ENCODE measurements at places on chromosomes 5 and 9. TPM values are rescaled to one million over a fixed set of nuclear protein-coding genes. Genes with fewer than 3 reads are reported as not detected.
A peak's percentile ranks its signal among the peaks of the same experiment; 100 is the strongest.

Gene LECT2
- total RNA-seq: not detected

Gene LCN12
- 0.69 TPM for total RNA-seq

Gene DNAI1
- 0.19 TPM for total RNA-seq

Gene CCNJL
- total RNA-seq: 29.2 TPM

Gene TMC1
- 0.54 TPM for total RNA-seq

Gene BTNL8
- 0.85 TPM for total RNA-seq

- H3K36me3 ChIP-seq: no peaks in the 10 kb centered on the region
- H3K4me3 ChIP-seq: no peak overlapping the region
- H3K27ac ChIP-seq: no peak overlapping the region
- no peaks in the 10 kb centered on the region for H3K27me3 ChIP-seq
- 0 out of 2 replicates have a peak, but pooled peaks cover 5% of the 10 kb centered on the region for H3K4me1 ChIP-seq
These were observed 67.5 kb downstream of the FANCC start for GRCh38 chr9:95249986-95250385.

- H3K4me3 ChIP-seq: no peak overlapping the region
- peaks cover 51% of the 10 kb centered on the region for H3K4me1 ChIP-seq
- no peaks in the 10 kb centered on the region for H3K27me3 ChIP-seq
- no peaks in the 10 kb centered on the region for H3K36me3 ChIP-seq
These were observed 11.2 kb downstream of the SEMA4D start for GRCh38 chr9:89486681-89487080.

DNA sequence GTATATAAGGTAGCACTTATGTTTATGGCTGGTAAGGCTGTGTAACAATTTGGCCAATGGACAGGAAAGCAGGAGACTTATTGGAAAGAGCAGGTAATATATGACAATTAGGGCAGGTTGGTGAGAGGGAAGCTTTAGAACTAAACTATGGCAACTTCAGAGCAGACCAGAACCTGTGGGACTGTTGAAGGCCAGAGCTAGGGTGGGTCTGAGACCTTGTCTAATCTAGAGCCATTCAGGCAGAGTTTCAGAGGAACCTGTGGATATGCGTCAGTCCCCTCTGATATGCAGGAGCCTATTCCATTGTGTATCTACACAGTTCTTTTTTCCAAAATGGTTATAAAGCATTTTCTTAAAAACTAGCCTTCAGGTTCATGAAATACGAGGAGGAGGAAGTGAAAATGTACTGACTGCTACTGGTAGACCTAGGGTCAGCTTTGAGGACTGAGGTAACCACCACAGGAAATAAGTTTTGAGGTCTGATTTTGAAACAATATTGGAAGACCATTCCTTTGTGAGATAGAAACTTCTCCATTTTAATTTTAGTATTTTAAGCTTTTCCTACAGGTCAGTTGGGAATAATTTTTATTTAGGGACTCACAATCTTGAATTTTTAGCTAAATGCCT lies 37.6 kb downstream of the ELL2 start:
- H3K4me1 ChIP-seq: no peaks in the 10 kb centered on the region
- no peaks in the 10 kb centered on the region for H3K27me3 ChIP-seq
- no peak overlapping the region for H3K4me3 ChIP-seq
- no peak overlapping the region for H3K27ac ChIP-seq
- DNase-seq: no peak
- no peaks in the 10 kb centered on the region for H3K36me3 ChIP-seq

- no peak overlapping the region for H3K27ac ChIP-seq
- no peak for DNase-seq
- no peak overlapping the region for H3K4me3 ChIP-seq
- no peaks in the 10 kb centered on the region for H3K36me3 ChIP-seq
- H3K27me3 ChIP-seq: no peaks in the 10 kb centered on the region
These were observed 14.0 kb downstream of the GGTA1 start for GRCh38 chr9:121485623-121486022.

DNA sequence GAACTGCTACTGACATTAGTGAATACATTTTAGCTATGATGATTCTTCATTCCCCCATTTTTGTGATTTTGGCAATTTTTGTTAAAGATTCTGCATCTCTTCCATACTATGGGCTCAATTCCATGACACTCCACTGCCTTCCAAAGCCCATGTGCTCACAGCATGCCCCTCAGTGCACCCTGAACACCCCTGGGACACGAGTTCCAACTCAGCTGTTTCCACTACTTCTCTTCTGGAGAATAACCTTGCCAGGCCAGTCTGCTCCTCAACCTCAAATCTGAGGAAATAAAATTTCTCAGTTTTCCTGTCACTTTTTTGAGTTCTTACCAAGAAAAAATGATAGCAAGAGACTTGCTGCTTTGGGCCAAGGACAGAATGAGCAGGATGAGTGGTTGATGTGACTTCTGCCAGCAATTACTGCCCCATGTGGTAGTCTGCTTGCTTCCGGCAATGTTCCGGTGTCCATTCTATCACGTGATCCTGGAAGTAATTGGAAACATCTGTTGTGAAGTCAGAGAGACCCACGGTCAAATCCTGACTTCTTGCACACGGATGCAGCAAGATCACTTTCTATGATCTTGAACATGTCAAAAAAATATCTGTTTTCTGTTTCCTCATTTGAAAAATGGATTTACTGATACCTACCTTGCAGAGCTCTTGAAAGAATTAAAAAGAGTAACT lies 58.3 kb downstream of the EGFLAM start:
- H3K27me3 ChIP-seq: no peaks in the 10 kb centered on the region
- H3K4me1 ChIP-seq: no peaks in the 10 kb centered on the region
- DNase-seq: no peak
- H3K27ac ChIP-seq: no peak overlapping the region
- H3K4me3 ChIP-seq: no peak overlapping the region

GRCh38 chr9:105069285-105069684 lies 141.3 kb upstream of the ABCA1 start:
- H3K27ac ChIP-seq: no peak overlapping the region
- H3K36me3 ChIP-seq: no peaks in the 10 kb centered on the region
- no peak for DNase-seq
- no peaks in the 10 kb centered on the region for H3K4me1 ChIP-seq

DNA sequence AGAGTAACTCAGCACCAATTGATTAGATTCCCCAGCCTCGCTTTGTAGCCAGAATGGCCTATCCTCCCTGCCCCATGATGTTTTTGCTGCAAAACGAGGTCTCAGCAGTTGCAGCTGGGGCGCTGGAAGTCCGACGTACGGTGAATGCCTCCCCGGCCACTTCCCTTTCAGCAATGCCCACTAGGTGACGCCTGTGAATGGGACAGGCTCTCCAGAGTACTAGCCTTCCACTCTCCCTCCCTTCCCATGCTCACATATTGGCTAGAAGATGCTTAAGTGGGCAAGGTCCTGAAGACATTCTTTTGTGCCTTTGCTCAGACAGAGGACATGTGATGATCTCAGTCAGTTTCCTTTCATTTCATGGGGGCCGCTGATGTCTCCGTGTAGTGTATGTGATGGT lies 50.8 kb downstream of the DMRT2 start:
- no peaks in the 10 kb centered on the region for H3K36me3 ChIP-seq
- DNase-seq: peak; percentile 84
- no peaks in the 10 kb centered on the region for H3K27me3 ChIP-seq
- H3K4me1 ChIP-seq: peaks cover 11% of the 10 kb centered on the region

DNA sequence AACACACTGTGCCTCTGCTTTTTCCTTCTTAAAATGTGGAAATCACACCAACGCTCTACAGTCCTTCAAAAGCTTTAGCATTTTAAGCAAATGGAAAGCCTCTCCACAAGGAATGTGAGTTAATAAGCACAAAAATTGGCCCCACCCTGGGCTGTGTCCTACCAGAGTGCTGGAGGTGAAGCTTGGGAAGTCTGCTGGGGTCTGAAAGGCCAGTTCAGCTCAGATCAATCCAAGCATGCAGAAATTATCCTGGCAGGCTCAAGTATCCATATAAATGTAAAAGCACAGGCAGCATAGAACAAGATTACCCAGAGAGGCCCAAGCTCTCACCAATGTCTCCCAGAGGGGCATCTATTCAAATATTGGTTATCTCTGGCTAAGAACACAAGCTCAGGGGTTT lies 98.5 kb downstream of the ESM1 start:
- H3K36me3 ChIP-seq: peaks cover 7% of the 10 kb centered on the region
- no peak overlapping the region for H3K4me3 ChIP-seq
- peaks cover 5% of the 10 kb centered on the region for H3K4me1 ChIP-seq
- no peak overlapping the region for H3K27ac ChIP-seq
- no peak for DNase-seq
- H3K27me3 ChIP-seq: peaks cover 29% of the 10 kb centered on the region

DNA sequence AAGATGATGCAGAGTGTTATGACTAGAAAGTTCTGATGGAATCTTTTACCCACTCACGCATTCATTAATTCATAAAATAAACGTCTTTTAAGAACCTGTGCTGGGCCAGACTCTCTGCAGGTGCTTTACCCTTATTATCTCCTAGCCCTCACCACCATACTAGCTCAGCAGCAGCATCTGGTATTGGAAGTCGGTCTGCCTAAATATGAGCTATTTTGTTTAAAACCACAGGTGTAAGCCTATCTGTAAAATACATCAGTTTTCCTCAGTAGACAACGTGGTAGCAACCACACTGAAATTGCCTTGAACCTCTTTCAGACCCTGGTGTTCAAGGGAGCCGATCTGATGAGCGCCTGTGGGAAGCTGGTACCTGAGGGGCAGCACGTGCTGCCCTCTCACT lies 69.4 kb downstream of the PPIC start:
- no peaks in the 10 kb centered on the region for H3K27me3 ChIP-seq
- no peaks in the 10 kb centered on the region for H3K4me1 ChIP-seq
- no peaks in the 10 kb centered on the region for H3K36me3 ChIP-seq
- no peak overlapping the region for H3K4me3 ChIP-seq
- H3K27ac ChIP-seq: no peak overlapping the region

GRCh38 chr9:22041775-22042174 lies 32.7 kb upstream of the CDKN2B start:
- H3K36me3 ChIP-seq: no peaks in the 10 kb centered on the region
- no peaks in the 10 kb centered on the region for H3K27me3 ChIP-seq
- no peaks in the 10 kb centered on the region for H3K4me1 ChIP-seq
- DNase-seq: peak; percentile 21
- no peak overlapping the region for H3K4me3 ChIP-seq
- no peak overlapping the region for H3K27ac ChIP-seq

DNA sequence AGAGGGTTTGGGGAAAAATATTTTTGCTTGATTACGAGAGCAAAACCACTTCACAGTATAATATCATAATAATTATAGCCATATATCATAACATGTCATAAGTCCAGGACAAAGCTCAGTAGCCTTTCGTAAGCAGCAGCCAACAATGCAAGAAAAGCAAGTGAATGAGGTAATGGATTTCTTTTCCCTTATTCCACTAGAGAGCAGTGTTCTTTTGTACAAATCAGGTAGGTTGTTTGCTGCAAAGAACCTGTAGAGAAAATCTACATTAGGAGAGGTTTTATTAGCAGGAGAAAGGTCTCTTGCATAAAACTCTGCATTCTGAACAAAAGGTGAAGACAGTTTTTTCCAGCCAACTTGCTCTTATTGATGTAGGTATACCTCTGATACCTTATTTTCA lies 1033.4 kb downstream of the TLE4 start:
- H3K27ac ChIP-seq: no peak overlapping the region
- H3K4me1 ChIP-seq: peaks cover 12% of the 10 kb centered on the region
- peak; percentile 62 for DNase-seq
- no peaks in the 10 kb centered on the region for H3K27me3 ChIP-seq

GRCh38 chr5:73587923-73588322 lies 22.4 kb downstream of the UTP15 start:
- no peaks in the 10 kb centered on the region for H3K4me1 ChIP-seq
- H3K27me3 ChIP-seq: no peaks in the 10 kb centered on the region
- no peak overlapping the region for H3K4me3 ChIP-seq
- no peak overlapping the region for H3K27ac ChIP-seq
- no peak for DNase-seq

DNA sequence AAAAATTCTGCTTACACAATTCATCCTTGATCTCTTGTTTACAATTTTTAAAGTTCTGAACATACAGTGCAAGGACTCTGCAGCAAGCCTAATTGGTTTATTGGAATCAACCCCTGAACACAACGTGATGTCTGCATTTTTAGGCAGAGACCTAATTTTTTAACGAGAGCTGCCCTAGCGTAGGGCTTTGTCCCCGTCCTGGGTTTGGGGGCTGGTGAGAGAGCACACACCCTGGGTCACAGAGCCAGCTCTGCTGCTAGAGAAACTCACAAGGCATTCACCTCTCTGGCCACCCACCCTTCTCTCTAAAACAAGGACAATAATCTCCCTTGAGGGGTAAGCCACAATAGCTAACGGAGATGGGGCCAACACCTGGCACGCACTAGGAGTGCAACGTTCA lies 28.2 kb downstream of the SH3PXD2B start:
- H3K4me3 ChIP-seq: no peak overlapping the region
- no peaks in the 10 kb centered on the region for H3K4me1 ChIP-seq
- H3K36me3 ChIP-seq: peaks cover 7% of the 10 kb centered on the region
- H3K27ac ChIP-seq: no peak overlapping the region
- H3K27me3 ChIP-seq: no peaks in the 10 kb centered on the region

GRCh38 chr5:60576425-60576824 lies 123.5 kb downstream of the DEPDC1B start:
- no peaks in the 10 kb centered on the region for H3K27me3 ChIP-seq
- no peaks in the 10 kb centered on the region for H3K36me3 ChIP-seq
- no peak overlapping the region for H3K4me3 ChIP-seq
- H3K27ac ChIP-seq: no peak overlapping the region

- H3K4me1 ChIP-seq: peaks cover 29% of the 10 kb centered on the region
- peak overlapping the region; percentile 99 for H3K4me3 ChIP-seq
- H3K36me3 ChIP-seq: peaks cover 34% of the 10 kb centered on the region
- H3K27me3 ChIP-seq: peaks cover 4% of the 10 kb centered on the region
- no peak for DNase-seq
These were observed 1.7 kb downstream of the STC2 start for GRCh38 chr5:173326501-173326960.

DNA sequence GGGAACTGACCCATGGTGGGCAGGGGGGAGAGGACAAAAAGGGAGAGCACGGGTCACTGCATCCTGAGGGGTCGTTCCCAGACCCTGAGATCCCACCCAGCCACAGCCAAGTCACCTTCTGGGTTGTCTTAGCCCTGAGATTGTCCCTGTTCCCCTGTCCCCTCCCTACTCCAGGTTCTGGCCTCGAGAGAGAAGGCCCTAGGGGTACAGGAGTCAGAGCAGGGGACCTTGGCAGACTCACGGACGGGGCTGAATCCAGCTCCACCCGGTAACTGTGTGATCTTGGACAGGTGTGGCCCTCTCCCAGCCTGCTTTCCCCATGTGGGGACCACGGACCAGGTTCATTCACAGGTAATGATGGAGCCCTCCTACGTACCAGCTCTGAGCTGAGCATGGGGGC lies 11.2 kb upstream of the CERCAM start:
- peaks cover 91% of the 10 kb centered on the region for H3K27me3 ChIP-seq
- DNase-seq: no peak
- H3K36me3 ChIP-seq: no peaks in the 10 kb centered on the region
- peak overlapping the region; percentile 43 for H3K4me3 ChIP-seq
- peaks cover 39% of the 10 kb centered on the region for H3K4me1 ChIP-seq

All from GM23338 (cell line).